ENCODE measurements at places on chromosomes 7 and 10.
A peak's percentile ranks its signal among the peaks of the same experiment; 100 is the strongest.

DNA sequence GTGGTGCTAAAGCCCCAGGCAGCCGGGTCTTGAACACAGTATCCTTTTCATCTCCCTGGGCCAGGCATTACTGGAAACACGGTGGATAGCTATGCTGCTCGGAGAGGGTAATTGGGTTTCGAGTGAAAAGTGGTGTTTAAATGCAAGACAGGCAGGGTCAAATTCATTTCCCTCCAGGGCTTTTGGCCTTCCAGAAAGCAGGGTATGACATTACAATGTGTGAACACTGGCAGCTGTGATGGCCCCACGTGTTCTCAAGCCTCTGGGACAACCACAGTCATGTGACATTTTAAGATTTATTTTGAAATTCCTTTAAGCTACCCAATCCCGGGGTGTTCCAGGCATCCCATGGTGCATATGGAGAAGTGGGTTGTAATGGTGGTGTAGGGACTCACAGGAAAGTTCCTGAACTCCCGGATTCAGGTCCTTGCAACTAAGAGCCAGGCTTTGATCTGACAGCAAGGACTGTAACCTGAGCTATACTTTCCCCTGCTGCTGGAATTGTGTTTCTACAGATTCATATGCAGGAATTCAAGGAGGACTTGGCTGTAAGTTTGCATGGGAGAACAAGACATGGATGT, 46.8 kb downstream of the INSYN2A start:
- no peak for DNase-seq

GRCh38 chr7:100826514-100827329, 601 bp downstream of the EPHB4 start:
- no peak for DNase-seq

DNA sequence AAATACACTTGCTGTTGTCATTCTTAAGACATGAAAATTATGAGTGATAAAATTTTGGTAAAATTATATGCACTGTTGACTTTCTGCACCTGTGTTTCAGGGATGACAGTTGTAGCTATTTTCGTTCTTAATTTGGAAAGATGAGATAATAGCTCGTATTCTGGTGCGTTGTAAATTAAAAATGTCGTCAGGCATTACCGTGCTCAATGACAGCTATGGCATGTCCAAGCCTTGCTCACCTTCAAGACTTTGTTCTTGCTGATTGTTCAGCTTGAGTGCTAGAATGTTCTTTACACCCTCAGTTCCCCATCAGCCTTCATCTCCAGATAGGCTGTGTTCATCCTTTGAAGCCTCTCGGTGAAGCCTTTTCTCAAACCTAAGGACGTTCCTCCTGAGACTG, 21.5 kb downstream of the TRRAP start:
- no peak for DNase-seq

DNA sequence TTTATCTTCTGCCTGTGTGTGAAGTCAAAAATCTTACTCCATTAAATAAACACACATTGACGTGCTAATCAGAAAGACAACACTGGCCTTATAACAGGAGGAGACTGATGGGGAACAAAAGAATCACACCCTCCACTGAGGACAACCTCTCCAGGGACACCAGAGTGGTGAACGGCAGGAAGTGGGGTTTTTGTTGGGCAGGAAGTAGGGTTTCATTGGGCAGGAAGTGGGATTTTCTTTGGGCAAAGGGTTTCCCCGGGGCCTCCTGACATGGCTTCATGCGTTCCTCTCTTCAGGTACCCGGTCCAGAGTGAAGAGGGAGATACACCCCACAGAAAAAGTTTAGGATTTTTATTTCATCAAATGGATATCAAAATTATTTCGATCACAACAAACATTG, 30.6 kb downstream of the ADARB2 start:
- DNase-seq, result no peak

DNA sequence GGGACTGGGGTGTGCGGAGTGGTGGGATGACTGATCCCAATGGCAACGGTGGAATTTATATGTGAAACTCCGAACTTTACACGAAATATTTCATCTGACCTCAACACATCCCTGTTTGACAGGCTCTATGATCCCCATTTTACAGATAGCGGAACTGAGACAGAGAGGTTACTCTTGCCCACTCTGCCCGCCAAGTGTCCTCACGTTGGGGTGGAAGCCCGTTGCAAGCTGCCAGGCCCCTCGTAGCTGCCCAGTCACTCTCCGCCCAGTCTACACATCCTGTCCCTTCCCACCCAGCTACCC, 397 bp upstream of the NFE2L3 start:
- no peak for DNase-seq

- DNase-seq, result no peak
Measured at GRCh38 chr10:6120691-6121090, 31.9 kb downstream of the RBM17 start.

GRCh38 chr10:48594803-48595538, 9.9 kb downstream of the ARHGAP22 start:
- no peak for DNase-seq

GRCh38 chr7:50735333-50735732, 47.4 kb downstream of the GRB10 start:
- DNase-seq, result no peak

DNA sequence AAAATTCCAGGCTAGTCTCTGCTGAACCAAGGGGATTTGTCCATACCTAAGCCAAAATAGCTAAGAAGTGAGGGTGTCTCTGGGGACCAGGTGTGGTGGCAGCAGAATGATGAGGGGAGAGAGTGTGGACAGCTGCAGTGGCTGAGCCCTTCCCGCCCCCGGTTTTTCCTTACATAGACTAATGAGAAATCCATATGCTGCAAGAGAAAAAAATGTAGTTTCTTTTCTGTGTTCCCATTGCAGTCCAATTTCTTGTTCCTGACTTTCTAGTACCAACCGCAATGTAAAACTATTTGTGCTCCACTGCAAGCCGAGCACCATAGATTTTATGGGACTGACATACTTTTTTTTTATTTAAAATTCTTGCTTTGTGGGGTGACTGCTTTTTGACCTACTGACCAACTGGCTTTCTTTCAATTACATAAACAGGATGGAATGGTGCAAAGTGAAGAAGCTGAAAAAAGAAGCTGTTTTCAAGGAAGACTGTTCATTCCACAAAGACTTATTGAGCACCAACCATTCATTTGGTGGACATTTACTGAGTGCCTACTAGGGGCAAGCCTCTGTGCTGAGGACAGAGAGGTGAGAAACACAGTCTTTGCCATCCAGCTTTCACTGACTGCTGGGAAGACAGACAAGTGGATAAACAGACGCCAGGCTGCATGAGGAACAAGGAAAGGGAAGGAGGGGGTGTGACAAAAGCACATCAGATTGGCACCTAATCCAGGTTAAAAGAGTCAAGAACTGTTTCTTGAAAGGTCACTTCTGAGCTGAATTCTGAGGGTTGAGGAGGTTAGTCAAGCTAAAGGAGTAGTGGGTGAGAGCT, 9.8 kb downstream of the CEP41 start:
- no peak for DNase-seq

GRCh38 chr7:122767339-122767738, 64.6 kb upstream of the RNF148 start:
- no peak for DNase-seq

DNA sequence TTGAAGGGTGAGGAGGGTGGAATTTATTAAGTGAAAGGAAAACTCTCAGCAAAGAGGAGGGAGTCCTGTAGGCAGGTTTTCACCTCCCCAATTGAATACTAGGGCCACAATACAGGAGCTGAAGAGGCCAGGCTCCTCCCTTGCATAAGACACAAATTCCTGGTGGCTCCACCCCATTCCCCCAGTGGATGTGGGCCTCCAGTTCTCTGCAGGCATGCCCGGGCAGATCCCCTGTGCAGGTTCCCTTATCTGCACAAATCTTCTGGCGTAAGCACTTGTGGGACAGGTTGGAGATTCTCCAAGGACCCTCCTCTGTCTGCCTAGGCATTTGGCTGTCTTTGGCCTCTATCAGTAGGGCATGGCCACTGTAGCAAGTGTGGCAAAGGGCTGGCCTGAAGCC, 847.1 kb upstream of the MBL2 start:
- DNase-seq, result no peak

GRCh38 chr7:139851770-139852481, 22.9 kb downstream of the TBXAS1 start:
- DNase-seq, result no peak

DNA sequence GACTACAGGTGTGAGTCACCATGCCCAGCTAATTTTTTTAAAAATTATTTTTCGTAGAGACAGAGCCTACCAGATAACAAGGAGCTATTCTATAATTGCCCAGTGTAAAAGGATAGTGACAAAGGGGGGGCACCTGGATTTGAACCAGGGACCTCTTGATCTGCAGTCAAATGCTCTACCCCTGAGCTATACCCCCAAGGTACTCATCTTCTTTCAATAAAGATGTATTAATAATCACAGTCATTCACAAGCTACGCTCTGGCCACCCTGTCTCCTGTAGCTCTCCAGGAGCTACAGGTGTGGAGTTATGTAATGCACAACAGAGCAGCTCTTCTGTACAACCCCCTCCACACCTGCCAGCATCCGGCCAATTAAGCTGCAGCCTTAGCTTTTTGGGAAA, 83.5 kb downstream of the ZNF777 start:
- no peak for DNase-seq

GRCh38 chr7:24835643-24836042, 78.4 kb upstream of the GSDME start:
- no peak for DNase-seq

- no peak for DNase-seq
Measured at GRCh38 chr7:5217396-5217795, 27.4 kb downstream of the WIPI2 start.

GRCh38 chr10:42754155-42755027, 28.2 kb upstream of the BMS1 start:
- DNase-seq, result peak; percentile 27

DNA sequence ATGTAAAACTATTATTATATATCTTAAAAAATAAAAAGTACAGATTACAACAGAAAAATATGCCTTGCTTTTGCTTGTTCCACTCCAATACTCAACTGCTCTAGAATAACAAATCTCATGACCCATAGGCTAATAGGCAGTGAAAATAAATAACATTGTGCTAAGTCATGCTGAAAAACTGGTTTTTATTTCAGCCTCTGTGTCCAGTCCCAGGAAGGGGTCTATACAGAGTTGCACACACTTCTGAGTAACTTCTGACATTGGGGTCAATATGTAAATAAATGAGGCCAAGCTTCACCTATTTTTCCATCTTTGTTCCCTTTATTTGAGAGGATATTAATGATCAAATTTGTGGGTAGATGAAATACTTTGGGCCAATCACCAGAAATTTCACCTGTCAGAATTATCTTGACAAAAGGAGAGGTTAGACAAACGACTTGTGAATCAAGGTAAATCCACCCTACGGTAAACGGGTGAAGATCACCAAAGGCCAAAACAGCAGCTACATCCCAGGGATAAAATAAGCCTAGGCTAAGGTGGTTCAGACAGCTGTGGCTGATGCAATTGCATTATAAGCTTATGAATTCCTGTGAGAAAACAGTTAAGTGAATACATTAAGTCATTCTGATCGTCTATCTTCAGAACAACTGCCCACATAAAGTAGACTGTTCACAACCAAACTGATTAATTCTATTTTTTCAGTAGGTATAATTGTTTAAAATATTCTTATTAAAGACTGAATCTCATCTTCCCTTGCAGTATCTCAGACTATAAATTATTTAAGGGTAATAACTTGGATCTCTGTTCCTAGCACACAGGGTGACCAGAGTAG, 87.5 kb downstream of the UBE2H start:
- DNase-seq, result no peak

GRCh38 chr7:130150587-130150986, 54.6 kb downstream of the TMEM209 start:
- DNase-seq, result no peak

GRCh38 chr10:98899018-98899417, 336.6 kb downstream of the HPSE2 start:
- no peak for DNase-seq

DNA sequence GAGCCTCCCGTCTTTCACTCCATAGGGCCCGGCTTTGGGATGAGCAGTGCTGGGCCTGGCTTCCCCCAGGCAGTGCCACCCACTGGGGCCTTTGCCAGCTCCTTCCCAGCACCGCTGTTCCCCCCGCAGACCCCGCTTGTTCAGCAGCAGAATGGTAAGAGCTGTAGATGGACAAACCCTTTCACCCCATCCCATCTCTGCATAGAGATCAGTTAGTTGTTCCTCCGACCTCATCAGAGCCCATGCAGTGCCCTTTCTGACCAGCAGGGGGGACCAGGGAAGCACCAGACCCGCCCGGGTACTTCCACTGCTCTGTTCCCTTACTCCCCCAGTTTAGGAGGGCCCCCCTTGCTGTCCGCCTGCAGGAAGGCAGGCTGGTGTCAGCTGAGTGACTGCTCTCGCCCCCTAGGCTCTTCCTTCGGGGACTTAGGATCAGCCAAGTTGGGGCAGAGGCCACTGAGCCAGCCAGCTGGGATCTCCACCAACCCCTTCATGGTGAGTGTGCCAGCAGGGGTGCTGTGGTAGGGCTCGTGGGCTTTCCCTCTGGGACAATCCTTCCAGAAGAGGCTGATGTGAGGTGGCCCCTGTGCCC, 9.8 kb downstream of the SAP25 start:
- DNase-seq, result peak; percentile 87

DNA sequence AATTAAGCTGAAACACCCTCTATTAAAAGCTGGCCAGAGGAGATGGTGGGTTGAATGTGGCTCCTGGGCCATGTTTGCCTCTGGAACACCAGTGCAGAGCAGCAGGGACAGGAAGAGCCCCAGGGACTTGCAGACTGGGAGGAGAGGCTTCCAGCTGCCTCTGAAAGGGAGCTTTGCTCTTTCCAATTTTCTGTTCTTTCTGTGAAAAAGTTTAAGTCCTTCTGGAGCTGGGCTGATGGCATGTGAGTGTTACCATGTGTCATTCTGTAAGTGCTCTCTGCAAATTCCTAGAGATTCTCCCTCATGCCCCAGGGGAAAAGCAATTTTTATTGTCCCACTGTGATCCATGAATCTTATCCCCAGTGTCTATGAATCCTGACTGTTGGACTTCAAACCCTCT, 112.8 kb upstream of the LANCL2 start:
- DNase-seq, result no peak

- no peak for DNase-seq
Measured at GRCh38 chr7:157292770-157293412, 43.9 kb upstream of the DNAJB6 start.

All from CD4-positive, alpha-beta T cell (primary cell).